Epithelial cell of prostate (primary cell): ENCODE measurements at places on chromosomes 3 and 15.
A peak's percentile ranks its signal among the peaks of the same experiment; 100 is the strongest.

DNA sequence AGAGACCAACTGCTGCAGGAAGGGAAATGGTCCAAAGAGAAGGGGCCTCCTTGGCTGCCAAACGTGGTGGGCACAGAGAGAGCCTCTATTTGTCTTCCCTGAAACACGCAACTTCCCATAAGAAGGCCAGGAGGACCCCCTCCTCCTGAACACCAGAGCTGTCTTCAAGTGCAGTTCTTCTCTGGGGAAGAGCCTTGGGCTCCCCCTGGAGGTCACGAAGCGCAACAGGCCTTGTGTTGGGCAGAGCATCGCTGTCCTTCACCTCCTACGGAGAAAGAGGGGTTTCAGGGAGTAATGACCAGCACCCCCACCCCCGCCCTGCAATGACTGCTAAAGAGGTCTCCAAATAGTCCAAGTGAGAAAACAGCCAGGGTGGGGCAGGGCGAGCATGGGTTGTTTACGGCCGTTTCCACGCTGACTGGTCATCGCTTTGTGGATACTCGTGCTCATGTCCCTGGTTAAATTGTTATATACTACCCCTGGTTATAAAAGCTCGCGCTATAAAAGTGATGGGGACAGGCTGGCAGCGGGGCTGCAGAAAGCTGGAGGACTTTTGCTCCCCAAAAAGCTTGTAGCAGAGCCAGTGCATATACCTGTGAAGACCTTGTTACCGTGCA is 397.5 kb upstream of the ATP10A start:
- DNase-seq: no peak

GRCh38 chr15:80155001-80155377 is 2.2 kb downstream of the FAH start:
- DNase-seq: no peak

DNA sequence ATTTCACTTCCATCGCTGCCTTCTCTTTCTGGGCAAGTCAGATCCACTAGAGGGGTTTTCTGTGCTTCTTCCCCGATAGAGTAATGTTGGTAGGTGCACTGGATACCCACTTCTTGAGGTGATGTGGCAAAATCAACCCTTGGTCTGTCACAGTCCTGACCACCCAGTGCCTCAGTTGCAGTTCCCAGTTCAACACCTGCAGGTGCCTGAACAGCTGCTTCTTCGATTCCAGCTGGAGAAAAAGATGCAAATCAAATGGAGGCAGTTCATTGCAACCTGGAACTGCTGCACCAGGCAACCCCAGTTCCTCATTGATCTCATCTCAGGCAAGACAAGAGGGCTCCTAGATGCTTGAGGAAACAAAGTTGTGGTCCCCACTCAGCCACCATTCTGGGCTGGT is 186.6 kb downstream of the UBE2E2 start:
- no peak for DNase-seq

GRCh38 chr15:88622605-88622975 is 1.4 kb downstream of the AEN start:
- DNase-seq: no peak

GRCh38 chr3:178302966-178303930 is 233.0 kb upstream of the KCNMB2 start:
- DNase-seq: peak; percentile 37
